ENCODE measurements at places on chromosomes 2 and 18.
A peak's percentile ranks its signal among the peaks of the same experiment; 100 is the strongest.

DNA sequence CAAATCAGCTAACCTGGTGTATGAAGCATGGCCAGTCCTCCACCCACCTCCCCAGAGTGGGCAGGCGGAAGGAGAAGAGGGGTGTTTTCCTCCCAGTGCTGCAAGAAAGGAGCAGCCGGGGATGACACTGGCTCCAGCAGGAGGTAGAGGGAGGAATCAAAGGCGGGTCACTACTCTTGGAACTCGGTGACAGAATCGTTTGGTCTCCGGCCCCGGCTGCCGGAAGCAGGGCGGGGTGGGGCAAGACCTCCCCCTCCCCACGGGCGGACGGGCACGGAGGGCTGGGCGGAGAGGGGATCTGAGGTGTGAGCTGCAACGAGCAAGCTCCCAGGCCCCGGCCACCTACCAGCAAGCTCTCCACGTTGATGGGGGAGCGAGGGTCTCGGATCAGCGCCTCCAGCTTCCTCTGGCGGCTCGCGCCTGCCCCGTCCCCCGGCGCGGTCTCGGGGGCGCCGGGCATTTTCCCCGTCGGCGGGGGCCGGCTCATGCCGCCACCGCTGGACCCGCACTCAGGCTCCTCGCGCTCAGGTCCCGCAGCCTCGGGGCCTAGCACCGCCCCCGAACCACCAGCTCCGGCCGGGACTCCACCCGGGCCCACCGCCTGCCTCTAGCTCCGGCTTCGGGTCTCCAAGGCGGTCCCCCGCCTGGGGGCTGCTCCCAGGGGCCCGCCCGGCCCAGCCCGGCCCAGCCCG lies 640 bp downstream of the ROCK2 start:
- peak; percentile 10 for DNase-seq

GRCh38 chr2:20578895-20579825 lies 71.7 kb downstream of the HS1BP3 start:
- DNase-seq = no peak

DNA sequence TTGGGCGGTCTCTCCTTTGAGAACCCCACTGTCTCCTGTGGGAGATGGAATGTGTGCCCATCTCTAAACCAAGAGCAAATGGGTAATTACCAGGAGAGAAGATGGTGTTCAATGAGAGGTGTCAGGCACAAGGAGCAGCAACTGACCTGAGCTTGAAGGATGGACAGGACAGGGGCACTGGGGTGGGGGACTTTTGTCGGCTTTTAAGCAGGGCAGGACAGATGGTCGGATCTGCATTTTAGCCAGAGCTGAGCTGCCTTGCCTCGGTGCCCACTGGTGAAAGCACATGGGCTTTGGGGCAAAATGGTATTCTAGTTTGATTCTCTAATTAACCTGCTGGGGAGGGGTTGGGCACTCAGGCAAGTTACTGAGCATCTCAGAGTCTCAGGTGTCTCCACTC lies 98.0 kb downstream of the INHBB start:
- no peak for DNase-seq

GRCh38 chr2:77642339-77642738 lies 120.2 kb upstream of the LRRTM4 start:
- DNase-seq = no peak

DNA sequence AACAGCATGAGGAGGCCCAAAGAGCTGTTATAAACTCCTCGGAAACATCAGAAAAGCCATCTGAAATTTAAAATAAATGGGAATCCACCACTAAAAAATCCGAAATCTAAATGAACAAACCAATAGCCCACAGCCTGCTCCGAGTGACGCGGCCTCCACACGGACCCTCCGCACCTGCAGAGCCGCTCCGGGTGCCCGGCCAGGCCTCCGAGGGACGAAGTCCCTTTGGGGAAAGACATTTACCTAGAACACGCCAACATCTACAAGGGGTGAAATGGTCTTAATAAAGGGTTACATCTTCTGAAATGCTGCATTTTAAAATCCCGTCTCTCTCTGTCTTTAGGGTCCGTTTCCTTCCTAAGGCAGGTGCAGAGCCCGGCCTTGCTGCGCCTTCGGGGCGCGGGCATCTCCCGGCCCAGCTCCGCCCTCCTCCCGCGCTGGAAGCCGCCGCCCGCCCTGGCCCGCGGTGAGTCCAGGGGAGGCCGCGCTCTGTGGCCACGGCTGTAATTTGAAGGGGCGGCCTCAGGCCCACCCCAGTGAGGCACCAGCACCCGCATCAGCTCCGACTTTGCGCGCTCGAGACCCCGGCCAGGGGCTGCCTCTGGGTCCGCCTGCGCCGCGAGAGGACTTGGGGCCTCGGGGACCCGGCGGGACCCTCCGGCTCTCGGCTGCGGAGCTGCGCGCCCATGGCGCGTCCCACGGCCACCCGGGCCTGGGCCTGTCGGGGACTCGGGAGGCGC lies 42.3 kb upstream of the CTDP1 start:
- no peak for DNase-seq

- DNase-seq = no peak
Measured at GRCh38 chr2:126707941-126708340, 52.0 kb downstream of the GYPC start.

DNA sequence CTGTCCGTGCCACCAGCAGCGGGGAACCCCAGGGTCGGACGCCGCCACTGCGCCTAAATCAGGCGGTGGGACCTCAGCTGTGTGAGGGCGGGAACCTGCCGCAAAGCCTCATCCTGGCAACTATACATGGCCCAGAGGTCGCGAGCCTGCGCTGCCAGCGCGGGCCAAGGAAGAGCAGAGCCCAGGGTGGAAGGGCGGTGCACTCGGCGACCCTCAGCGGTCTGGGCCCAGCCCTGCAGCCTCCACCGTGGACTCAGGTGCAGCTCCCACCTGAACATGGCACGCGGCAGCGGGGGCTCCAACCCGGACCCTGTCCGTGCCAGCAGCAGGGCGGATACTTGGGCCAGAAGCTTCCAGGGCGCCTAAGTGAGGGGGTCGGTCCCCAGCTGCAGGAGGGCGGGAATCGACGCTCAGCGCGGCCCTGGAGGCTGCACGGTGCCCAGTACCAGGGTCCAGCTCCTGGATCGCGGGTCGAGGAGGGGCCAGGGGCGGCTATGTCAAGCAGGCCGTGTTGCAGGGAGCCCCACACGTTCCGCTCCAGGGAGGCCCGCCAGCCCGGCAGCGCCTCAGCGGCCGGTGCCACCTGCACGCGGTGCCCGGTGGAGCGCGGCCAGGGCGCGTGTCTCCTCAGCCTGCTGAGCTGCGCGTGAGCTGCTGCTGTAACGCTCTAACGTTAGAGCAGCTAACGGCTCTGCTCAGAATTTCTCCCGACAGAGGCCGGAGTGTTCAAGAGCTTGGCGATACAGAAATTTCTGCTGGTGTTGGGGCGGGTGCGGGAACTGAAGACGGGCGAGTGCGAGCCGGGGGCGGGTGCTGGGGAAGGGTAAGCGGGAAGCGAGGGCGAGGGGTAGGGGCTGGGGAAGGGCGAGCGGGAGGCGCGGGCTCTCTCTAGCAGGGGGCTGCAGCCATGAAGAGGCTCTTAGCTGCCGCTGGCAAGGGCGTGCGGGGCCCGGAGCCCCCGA lies at the start of gene ANKRD30B:
TSS of gene ANKRD30B (plus strand) at position 660 of the 962 bp plus-strand sequence. CDS start at position 908, 248 bp downstream.
- no peak for DNase-seq

GRCh38 chr2:112160283-112161250 lies 22.4 kb downstream of the FBLN7 start:
- DNase-seq = no peak

DNA sequence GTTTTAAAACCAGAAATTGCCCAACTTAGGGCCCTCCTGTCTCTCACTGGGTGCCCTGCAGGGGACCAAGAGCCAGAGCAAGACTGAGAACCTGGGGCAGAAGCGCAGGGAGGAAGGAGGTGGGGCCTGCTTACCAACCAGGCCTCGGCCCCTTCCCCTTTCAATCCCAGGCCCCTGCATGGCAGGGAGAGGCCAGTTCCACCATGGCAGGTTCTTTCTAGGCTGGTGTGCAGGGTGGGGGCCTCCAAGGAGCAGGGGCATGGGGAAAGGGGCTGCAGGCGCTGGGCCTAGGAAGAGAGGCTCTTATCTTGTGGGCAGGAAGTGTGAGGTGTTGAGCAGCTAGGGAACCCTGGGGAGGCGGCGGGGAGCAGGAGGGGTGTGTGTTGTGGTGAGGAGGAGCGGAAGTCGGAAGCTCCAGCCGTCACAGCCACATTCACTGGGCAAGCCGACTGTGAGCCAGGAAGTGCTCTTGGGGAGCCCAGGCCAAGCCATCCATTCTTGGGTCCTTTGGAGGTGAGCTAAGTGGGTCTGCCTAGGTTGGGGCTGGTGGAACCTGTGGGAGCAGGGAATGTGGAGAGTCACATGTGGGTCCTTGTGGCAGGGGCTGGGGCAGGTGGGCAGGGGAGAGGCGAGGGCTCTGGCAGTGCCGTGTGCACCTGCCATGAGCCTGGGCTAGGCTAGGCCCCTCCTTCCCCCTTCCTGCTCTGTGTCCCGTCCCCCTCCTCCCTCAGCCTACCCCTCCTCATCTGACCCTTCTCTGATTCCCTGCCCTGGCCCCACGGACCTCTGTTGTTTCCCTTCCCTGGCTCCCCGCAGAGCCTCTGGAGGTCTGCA lies at the start of gene PSD4:
TSS of gene PSD4 (plus strand) at position 430 of the 834 bp plus-strand sequence. CDS start 8,486 bp downstream, outside the sequence.
- peak; percentile 75 for DNase-seq

- no peak for DNase-seq
Measured at GRCh38 chr2:96869281-96869821, 529 bp downstream of the SEMA4C start.

- DNase-seq = no peak
Measured at GRCh38 chr2:210421916-210422315, 54.6 kb downstream of the LANCL1 start.

DNA sequence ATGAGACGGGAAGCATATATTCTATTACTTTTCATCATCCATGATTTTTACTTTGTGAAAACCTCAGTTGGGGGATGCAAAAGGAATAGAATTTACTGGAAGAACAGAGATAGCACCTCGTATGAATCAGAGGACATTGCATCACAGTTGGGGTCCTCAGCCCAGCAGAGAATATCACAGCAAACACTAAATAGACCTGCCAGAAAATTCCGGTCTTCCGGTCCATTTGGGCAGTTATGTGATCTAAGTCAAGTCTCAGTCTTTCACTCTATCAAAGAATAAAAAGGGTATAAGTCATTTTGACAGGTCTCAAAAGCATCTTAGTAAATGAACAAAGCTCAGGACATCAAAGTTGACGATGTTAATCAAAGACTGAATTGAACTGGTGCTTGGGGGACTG lies 1100.6 kb downstream of the DPP10 start:
- DNase-seq = no peak

- no peak for DNase-seq
Measured at GRCh38 chr2:27288610-27289009, 6.4 kb downstream of the TRIM54 start.

DNA sequence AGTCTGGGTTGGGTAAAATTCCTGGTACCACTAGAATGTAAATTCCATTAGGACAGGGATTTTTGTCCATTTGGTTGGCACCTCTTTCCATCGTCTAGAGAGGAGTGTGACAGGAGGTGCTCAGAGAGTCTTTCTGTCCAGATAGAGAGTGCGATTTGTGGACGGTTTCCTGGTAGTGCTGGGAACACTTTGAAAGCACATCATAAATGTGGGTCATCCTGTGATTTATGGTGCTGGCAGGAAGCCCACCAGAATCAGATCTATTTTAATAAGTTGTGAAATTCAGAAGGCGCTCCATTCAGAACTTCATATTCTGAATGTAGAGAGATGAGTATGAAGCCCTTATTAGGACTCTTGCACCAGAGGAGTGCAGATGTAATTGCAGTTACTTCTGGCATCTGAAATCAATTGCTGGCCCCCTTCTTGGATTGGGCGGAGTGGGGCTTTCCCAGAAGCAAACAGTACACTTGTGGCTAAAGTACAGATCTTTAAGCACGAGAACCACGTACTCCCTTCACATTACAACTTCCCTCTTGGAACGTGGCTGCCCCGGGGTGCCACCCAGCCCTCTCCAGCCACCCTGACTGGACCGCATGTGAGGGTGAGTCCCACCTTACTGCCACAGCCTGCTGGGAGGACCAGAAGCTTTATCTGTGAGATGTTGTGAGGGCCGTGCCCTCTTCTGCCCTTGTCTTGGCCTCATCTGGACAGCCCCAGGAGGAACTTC lies 243.2 kb downstream of the MYO3B start:
- DNase-seq = no peak

DNA sequence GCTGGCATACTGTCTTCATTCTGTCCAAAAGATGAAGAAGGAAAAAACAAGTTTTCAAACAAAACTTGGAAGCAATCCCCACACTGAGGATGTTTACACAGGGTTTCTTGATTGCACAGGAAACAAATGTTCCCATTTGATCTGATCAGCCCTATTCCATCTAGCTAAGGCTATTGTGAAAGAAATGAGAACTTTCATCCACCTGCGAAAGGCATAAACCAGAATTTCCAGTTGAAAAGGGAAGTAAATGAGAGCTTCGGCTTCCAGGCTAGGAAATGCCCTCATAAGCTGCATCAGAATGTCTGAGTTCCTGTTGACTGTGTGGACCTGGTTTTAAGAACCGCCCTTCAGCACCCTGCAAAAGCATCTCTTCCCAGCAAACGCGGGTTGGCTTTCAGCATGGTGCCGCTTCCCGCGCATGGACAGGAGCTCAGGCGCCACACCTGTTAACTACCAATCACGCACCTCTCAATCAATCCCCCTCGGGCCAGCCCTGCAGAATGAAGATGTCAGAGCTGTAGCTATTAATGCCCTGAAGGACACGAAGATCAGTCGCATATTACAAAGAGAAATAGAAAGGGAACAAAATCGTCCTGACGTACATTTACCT lies 850.4 kb downstream of the GALR1 start:
- no peak for DNase-seq
